NCI-H1092 (cell line): ENCODE measurements at places on chromosomes 13 and 19.

GRCh38 chr13:113052206-113052605 is 53.4 kb upstream of the F7 start:
- no peak for DNase-seq

DNA sequence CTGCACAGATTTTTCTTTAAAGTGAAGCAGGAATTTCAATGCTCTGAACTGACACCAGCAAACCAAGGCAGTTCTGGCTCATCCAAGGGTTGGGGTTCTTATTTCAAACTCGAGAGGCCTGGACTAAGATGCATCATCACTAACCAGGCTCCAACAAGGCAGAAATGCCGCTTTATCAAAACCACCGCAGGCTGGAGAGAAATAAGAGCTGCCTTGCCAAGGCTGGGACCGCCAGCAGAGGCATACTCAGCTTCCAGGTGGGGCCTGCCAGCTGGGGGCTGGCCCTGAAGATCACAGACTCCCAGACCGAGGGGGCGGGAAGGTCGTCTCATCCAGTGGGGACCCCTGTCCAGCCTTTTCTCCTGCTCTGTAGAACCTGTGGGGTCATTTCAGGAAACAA is 37.4 kb upstream of the GAS6 start:
- no peak for DNase-seq

DNA sequence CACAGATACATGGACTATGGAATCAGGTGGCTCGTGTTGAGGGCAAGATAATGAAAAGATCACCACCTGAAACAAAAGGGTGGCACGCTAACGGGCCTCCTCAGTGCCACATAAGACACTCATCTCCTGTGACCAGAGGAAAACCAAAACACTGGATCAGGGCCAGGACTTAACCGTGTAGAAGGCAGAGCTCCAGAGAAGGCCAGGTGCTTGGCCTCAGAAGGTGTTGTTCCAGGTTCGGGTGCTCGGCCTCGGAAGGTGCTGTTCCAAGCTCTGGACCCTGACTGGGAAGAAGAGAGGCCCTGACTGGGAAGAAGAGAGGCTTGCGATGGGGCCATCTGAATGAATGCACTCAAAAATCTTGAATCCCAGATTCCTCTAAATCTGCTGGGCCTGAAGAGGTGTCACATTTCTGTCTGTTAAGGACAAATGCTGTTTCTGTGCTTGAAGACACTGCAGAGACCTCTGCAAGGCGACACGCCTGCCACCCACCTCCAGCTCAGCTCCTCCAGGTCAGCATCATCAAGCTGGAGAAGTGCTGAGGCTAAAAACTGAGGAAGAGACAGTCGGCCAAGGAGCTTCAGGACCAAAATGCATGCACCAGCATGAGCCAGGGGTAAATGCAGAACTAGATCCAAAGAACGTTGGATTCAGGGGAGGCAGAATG is 2.7 kb upstream of the RASA3 start:
- no peak for DNase-seq

GRCh38 chr13:83831796-83832195 is 50.5 kb downstream of the SLITRK1 start:
- no peak for DNase-seq

- no peak for DNase-seq
Measured at GRCh38 chr13:67147342-67148133, 82.6 kb downstream of the PCDH9 start.

- DNase-seq: no peak
Measured at GRCh38 chr13:24288870-24289269, 20.5 kb upstream of the C1QTNF9 start.

- DNase-seq: no peak
Measured at GRCh38 chr13:74978591-74978990, 503.4 kb downstream of the TBC1D4 start.
